Occipital lobe (tissue), 3 donors: ENCODE measurements at places on chromosomes 3 and 15. TPM values are rescaled to one million over a fixed set of nuclear protein-coding genes. Genes with fewer than 3 reads are reported as not detected.

GRCh38 chr3:58025837-58026569, 17.8 kb downstream of the FLNB start:
- DNase-seq = no peak

The CHL1 gene
- 954 TPM for total RNA-seq

The CFAP161 gene
- total RNA-seq = 2.7 TPM

DNA sequence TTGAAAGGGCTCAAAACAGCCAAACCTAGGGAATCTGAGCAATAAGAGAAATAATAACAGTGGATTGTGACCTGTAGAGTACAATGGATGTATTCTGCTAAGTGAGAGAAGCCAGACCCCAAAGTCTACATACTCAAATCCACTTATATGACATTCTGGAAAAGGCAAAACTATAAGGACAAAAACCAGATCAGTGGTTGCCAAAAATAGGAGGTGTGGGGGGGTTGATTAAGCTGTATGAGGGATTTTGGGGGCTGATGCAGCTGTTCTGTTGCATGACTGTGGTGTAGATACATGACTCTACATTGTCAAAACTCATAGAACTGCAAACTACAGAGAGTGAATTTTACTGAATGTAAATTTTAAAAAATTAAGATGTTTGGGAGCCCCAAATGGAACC, 20.1 kb upstream of the CGNL1 start:
- no peak for DNase-seq

DNA sequence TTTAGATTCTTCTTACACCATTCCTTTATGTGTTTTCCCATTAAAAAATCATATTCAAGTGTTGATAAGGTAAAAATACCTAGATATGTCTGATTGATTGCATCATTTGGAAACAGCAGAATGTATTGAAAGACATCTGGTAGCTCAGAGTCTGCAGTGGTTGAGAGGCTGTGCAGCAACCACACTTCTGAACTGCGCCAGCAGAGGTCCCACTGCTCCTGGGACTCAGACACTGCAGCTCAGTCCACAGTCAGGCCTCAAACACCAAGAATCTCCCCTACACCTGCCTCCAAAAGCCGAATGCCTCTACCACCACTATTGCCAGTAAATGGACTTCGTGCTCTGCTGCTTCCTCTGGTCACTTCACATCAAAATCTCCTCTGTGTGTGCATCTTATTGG, 176.9 kb upstream of the LMCD1 start:
- no peak for DNase-seq

The CELF6 gene
- total RNA-seq = 6.7 TPM

DNA sequence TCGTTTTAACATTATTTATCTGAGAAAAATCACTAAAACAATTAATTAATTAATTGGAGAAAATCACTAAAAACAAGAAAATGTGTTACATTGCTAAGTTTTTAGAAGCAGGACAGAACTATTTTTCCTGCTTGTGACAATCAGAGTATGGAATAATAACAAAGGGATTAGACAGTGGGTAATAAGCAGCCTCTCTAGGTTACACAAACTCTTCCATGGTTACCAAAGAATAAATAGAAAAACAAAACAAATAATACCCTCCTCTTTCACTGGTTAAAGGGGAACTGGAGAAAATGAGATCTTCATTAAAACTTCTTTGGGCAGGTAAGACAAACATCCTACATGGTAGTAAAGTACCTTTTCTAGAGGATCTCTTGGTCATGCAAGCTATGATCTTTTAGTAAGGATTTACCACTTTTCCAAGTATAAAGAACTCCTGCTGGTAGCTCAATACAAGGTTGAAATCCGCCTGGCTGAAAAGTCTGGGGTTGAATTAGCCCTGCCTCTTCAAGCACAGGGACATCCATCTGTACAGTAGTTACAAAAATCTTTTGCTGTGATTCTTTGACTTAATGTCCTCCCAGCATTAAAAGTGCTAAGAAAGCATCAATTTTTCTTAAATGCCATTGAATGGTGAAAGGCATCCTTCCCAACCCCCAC, 2.5 kb upstream of the PLCH1 start:
- DNase-seq = no peak

GRCh38 chr3:127715532-127715931, 42.8 kb downstream of the ABTB1 start:
- no peak for DNase-seq

DNA sequence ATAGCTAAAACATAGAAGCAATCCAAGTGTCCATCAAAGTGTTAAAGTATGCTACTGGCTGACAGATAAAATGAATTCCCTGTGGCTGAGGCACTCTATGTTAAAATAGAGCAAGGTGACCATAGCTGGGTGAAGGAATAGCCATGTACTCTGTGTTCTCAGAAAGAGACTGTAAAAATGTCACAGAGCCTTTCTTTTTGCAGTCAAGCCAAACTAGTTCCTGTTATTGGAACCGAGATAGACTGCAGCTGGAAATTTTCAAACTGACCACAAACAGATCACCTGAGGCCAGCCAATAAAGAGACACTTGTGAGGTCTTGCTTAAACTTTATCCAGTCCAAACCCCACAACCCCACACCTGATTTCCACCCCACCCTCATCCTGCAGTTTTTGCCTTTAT, 422.8 kb upstream of the NAALADL2 start:
- DNase-seq = no peak

DNA sequence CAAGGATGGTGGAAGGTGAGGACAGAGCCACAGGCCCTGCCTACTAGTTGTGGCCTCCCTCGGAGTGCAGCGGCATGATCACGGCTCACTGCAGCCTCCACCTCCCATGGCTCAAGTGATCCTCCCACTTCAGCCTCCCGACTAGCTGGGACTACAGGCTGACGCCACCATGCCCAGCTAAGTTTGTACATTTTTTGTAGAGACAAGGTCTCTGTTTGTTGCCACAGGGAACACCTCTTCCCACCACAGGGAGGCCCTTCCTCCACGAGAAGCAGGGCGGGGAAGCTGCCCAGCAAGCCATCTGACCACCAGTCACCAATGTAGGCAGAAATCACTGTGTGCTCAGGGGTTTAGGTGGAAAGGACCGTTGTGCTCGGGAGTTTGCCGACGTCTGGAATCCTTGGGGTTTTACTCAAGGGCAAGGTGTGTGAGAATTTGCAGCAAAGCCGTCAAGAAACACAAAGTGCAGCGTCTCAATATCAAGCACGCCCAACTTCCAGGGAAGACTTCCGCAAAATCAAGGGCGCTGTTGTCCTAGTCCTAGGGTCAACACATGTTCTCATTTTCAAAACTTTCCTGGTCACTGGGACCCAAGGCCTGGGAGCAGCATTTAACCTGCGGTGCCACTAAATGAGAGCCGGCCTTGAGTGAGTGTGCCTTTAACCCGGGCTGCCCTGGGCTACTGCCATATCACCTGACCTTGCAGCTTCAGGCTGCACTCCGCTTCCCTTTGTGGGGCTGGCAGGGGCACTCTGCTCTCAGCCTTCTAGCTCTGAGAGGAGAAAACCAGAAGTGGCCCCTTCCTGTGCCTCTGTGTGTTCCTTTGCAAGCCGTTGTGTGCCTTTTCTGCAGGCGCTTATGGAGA, 65.7 kb downstream of the SLC12A8 start:
- DNase-seq = no peak

- no peak for DNase-seq
Measured at GRCh38 chr3:178422406-178422805, 113.8 kb upstream of the KCNMB2 start.

- DNase-seq = peak; percentile 13
Measured at GRCh38 chr3:193560870-193561269, 6.2 kb upstream of the ATP13A4 start.

DNA sequence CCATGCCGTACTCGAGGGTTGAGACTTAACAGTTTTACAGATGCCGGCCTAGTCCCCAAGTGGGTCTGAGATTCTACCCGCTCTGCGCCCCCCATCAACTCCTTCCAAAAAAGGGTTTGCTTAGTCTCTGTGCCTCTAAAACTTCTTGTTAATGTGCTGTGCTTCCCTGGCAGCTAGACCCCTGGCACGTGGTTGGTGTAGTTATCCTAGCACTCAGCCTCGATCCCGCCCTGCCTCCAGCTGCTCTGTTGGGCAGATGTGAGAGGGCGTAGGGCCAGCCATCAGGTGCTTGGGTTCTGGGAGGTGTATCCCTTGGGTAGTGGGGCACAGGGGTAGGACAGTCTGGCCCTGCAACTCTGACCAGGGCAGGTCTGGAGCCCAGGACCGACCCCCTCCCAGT, 79.5 kb downstream of the FBLN2 start:
- DNase-seq = no peak

- DNase-seq = no peak
Measured at GRCh38 chr3:193688834-193689714, 96.1 kb downstream of the OPA1 start.

DNA sequence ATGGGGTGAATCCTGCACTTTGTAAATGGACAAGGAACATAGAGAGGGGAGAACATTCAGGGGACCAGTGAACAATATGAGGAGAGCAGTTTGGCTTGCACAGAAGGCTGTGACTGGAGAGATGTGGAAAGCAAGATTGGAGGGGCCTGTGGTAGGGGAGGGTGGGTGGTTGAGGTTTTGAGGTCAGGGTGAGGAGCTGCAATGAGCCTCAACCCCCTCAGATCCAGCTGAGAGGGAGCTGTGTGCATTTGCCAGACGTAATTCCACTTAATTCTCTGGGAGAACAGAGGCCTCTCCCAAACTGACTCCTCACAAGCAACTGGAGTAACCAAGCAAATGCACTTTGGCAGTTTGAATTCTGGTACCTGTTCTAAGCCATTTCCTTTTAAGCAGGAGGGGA, 253.1 kb upstream of the TRIM42 start:
- DNase-seq = no peak

The CLEC3B gene
- 26.0 TPM for total RNA-seq

The GRIP2 gene
- total RNA-seq = 9.7 TPM
